Stimulated activated CD8-positive, alpha-beta memory T cell treated with anti-CD3 and anti-CD28 coated beads, Interleukin-4, amount 100 ng/mL, for 1 hour (primary cell): ENCODE measurements at places on chromosomes 3 and 15.

GRCh38 chr3:25338158-25338725 lies 89.8 kb upstream of the RARB start:
- DNase-seq = no peak

DNA sequence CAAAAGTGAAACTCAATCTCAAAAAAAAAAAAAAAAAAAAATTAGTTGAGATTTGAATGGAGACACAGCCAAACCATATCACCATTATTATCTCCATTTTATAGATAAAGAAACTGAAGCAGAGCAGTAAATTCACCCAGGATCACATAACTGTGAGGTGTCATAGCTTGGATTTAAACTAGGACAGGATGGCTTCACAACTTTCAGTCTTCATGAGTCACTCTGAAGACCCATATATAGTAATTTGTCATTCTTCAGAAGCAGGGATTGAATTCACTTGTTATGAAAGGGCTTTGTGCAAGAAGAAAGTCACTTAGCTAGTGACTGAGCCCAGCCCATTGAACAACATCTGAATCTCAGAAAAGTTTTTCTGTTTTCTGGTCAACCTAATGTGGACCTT lies 60.5 kb upstream of the LRIG1 start:
- DNase-seq = no peak

DNA sequence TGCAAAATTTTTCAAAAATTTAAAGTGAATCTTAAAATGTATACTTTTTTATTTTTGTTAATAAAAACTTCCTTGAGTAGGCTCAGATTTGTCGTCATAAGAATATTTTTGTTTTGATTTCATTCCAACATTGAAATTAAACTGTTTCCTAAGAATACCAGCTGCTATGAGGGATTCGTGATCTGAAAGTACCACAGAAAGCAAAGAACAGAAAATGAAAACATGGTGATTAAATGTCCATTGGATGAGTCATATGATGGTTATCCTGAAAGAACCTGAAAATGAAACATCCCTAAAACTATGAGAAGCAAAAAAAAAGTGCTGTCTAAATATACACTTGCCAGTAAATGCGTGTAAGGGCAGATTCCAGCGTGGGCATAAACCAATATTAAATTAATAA lies 143.8 kb downstream of the GMNC start:
- DNase-seq = no peak

- DNase-seq = no peak
Observed at GRCh38 chr3:16490062-16490619, 23.4 kb downstream of the RFTN1 start.

- DNase-seq = no peak
Observed at GRCh38 chr15:67746022-67746421, 79.3 kb upstream of the SKOR1 start.

GRCh38 chr3:44996556-44996969 lies 20.5 kb downstream of the EXOSC7 start:
- DNase-seq = no peak

DNA sequence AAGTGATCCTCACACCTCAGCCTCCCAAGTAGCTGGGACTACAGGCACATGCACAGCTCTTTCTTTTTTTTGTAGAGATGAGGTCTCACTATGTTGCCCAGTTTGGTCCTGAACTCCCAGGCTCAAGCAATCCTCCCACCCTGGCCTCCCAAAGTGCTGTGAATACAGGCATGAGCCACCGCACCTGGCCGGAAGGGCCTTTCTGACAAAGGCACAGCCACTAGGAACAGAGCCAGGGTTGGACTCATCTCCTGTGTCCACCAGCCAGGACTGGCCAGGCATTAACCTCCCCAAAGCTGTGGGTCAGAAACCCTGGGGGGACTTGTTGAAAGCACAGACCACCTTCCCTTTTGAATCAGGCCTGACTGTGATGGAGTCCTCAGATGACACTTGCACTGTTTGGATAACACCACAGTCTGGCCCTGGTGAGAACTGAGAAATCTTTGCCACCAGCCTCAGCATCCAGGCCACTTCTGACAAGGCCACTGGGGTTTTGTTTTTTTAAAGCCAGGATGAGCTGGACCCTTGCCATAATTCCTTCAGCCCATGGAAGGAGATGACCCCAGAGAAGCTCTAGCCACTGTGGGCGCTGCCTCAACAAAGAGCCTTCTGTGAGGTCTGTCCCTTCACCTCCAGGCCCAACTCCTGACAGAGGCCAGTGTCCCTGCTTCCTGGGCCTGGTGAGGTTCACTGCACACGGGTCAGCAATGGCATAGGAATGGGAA lies 4.8 kb downstream of the TKT start:
- DNase-seq = no peak

GRCh38 chr3:38455639-38456430 lies 2.1 kb downstream of the ACVR2B start:
- DNase-seq = no peak

DNA sequence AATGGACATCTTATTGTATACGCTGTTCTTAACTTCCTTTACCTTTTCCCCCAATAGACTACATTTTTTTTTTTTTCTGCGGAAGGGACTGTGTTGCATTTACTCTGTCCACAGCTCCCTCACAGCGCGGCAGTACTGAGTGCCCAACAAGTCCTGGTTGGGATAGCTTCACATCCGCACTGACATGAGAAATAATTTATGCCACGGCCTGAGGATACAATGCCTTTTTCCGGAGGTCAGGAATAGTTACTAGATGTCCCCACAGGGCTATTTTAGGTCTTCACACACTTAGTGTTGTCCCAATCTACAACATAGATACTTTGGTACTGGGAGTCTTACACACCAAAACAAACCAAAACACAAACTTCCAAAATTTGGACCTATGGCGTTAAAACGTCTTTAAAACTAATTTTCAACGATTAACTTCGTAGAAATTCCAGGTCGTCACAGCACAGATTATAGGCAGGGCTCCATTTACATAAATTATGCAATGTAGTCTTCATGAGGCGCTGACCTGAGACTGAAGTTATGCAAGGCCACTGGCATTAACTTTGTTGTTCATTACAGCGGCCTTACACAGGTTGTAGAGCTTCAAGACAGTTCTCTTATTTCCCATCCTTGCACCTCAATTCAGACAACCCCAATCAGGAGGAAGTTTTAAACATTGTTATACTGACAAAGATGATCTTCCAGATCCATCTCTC lies 989 bp upstream of the PPIB start:
- DNase-seq = no peak

GRCh38 chr15:25427861-25428260 lies 11.0 kb downstream of the UBE3A start:
- DNase-seq = no peak

DNA sequence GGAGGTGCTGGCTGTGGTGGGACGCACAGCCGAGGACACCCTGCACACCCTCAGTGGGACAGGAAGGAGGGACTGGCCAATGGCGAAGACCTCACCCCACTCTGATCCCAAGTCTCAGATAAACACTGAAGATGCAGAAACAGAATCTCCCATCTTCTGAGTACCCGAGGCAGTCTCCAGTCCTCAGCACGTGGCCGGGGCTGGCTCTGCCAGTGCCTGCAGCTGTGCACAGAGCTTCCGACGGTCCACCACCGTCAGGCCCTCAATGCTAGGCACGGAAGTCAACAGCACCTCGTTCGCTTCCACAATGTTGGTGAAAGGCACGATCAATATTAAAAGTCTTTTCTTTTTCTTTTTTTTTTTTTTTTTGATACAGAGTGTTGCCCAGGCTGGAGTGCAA lies 16.8 kb upstream of the OCA2 start:
- no peak for DNase-seq

- no peak for DNase-seq
Observed at GRCh38 chr15:91787198-91787597, 66.3 kb upstream of the SLCO3A1 start.

GRCh38 chr3:70090322-70090913 lies 90.9 kb downstream of the SAMMSON start:
- DNase-seq = no peak

GRCh38 chr3:16174976-16175901 lies 759 bp downstream of the GALNT15 start:
- no peak for DNase-seq

DNA sequence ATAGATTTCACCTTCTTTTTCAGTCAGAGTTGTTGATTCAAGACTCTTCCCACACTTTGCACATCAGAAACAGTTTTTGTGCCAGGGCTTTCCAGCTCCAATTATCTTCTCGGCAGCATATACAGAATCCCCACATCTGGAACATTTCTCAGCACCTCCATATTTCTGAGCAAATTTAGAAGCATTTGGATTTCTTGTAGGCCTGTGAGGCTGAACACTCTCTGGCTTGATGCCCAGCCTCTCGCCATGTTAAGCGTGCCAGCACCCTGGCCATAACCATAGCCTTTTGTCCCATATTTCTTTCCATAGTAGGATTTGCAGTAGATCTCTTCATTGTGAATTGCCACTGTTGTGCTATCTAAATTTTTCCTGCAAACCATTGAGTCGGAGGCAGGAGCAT lies 28.3 kb downstream of the CD80 start:
- no peak for DNase-seq

DNA sequence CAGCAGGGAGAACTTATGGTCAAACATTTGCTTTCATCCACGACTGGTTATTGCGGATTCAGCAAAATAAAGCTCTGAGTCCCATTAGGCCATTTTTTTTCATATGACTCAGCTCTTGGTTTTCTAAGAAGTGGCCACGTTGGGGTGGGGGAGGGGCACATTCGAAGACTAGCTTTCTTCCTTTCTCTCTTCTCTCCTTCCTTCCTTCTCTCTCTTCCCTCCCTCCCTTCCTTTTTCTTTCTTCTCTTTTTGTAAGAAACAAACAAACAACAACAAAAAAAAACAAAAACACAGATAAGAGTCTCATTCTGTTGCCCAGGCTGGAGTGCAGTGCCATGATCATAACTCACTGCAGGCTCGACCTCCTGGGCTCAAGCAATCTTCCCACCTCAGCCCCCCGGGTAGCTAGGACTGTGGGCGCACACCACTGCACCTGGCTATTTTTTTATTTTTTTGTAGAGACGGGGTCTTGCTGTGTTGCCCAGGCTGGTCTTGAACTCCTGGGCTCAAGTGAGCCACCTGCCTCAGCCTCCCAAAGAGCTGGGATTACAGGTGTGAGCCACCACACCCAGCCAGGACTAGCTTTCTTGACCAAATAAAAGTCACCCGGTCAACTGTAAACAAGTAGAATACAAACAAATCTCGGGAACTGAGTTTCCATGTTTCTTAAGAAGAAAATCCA lies 41.6 kb downstream of the ABCC5 start:
- no peak for DNase-seq

- DNase-seq = no peak
Observed at GRCh38 chr3:183554377-183554776, 1.1 kb downstream of the KLHL6 start.

- no peak for DNase-seq
Observed at GRCh38 chr3:160170409-160171370, 54.5 kb upstream of the C3orf80 start.

GRCh38 chr15:84810073-84810840 lies 6.9 kb upstream of the ALPK3 start:
- no peak for DNase-seq

DNA sequence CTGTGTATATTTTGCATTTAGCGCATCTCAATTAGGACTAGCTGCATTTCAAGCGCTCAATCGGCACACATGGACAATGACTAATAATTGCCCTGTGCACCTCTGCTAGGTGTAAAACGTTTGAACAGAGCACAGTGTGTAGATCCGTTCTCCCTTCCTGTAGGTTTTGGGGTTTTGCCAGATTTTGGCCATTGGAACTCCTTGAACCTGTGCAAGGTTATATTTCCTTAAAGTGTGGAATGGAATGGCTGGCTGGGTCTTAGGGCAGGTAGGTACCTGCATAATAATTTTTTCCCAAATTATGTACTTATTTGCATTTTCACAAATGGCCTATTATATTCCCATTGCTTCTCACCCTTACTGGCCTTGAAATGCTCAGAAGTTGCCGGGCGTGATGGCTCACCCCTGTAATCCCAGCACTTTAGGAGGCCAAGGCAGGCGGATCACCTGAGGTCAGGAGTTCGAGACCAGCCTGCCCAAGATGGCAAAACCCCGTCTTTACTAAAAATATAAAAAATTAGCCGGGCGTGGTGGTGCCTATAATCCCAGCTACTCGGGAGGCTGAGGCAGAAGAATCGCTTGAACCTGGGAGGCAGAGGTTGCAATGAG lies 777 bp downstream of the RNU5B-1 start:
- DNase-seq = no peak

GRCh38 chr3:172096881-172097420 lies 57.6 kb downstream of the FNDC3B start:
- no peak for DNase-seq

- DNase-seq = no peak
Observed at GRCh38 chr3:188594139-188594538, 440.2 kb downstream of the LPP start.

GRCh38 chr15:95511671-95512070 lies 818.8 kb upstream of the NR2F2 start:
- no peak for DNase-seq

DNA sequence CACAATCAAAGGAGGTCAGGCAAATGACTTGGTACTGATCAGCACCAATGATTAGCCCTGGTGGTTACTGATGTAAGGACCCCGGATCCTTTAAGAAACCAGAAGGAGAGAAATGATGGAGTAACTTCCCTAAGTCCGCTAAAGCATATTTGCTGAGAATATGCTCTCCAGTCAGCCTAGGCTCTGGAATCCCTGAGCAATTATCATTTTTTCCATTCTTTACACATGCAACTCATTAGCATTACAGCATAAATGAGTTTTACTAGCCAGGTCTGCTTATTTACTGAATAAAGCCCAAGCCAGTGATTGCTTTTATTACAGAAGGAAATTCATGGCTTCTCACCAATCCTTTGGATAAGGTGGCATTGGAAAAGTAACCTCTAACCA lies 139.2 kb upstream of the WNT5A start:
- no peak for DNase-seq

- DNase-seq = no peak
Observed at GRCh38 chr3:149134575-149134974, 5.1 kb downstream of the HPS3 start.

DNA sequence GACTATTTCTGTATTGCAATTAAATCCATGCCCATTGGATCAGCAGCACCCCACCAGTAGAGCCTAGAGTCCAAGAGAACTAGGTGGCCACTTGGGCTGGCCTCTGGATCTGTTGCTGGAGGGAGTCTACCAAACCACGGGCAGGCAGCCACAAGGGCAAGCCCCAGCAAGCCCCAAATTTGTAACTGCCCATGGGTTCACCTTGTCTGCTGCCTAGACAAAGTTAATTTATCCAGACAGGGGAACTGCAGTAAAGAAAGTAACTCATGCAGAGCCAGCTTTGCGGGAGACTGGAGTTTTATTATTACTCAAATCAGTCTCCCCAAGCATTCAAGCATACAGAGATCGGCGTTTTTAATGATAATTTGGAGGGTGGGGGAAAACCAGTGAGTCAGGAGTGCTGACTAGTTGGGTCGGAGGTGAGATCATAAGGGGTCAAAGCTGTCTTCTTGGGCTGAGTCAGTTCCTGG lies 74.0 kb upstream of the TERB2 start:
- DNase-seq = no peak
